Ecto neural progenitor cell (in vitro differentiated cells): ENCODE measurements at places on chromosomes 7 and 10.

GRCh38 chr7:125934955-125935354, 1005.3 kb upstream of the POT1 start:
- no peak for DNase-seq

GRCh38 chr7:116024826-116025809, 5.4 kb downstream of the TFEC start:
- DNase-seq: no peak

DNA sequence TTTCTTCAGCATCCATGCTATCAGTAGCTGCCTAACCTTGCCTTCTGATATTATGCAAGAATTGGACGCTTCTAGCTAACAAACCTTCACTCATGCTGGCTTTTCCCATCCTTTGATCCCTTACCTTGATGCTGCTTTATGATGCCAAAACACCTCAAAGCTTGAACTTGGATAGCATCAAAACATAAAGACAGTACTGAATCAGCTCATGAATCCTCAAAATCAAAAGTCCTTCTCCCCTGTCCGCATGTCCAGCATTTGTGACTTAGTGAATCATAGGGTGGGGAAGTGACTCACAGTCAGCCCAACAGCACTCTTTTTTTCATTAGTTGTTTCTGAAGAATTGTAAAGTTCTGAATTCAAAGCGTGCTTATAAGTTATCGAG, 89.5 kb upstream of the PIK3CG start:
- DNase-seq: no peak

- no peak for DNase-seq
These were observed 243.6 kb downstream of the PRPF18 start for GRCh38 chr10:13830385-13830784.

DNA sequence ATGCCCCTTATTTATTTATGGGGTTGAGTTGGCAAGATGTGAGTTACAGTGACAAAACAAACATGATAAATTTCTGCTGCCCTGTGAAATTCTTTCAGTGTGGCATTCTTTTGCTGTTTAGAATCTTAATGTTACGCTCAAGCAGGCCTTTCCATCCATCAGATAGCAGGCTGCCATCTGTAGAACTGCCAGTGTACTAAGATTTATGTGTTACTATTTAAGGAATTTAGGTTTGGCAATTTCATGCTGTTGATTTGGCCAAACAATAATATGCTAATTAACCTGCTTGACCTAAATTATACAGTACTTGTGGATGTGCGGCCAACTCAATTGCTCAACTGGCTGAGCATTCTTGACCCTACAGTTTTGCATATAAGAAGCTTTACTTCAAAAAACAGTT, 477.7 kb upstream of the TPK1 start:
- DNase-seq: no peak

- DNase-seq: no peak
These were observed 187.6 kb downstream of the TEX36 start for GRCh38 chr10:125495386-125495785.

DNA sequence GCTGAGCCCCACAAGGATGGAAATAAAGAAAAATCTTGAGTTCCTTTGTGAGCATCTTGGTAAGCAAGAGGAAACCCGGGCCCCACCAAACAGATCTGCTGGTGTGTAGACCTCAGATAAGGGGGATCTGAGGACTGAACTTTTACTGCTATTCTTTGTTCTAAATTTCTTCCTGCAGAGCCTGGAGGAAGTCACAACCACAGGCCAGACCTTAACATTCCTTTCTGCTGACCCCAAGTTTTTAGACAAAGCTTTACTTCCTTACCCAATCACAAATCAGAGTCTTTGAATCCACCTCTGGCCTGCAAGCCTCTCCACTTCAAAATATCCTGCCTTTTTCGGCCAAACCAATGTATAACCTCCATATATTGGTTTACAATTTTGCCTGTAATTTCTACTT, 352.6 kb upstream of the AUTS2 start:
- DNase-seq: no peak

DNA sequence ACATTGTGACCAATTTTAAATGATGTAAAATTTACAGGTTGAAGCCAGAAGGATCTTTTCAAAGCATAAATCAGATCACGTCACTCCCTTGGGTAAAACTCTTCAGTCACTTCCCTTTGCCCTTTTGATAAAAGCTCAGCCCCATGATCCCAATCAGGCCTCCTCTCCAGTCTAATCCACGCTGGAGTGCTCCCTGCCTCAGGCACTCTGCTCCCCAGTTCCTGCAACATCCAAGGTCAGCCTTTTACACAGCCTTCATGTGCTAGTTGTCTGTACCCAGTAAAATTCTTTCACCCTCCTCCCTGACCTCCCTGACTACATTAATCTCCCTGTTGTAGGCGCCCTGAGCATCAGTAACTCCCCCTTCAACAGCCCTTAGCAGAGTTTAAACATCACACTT, 14.1 kb downstream of the ELMO1 start:
- DNase-seq: no peak

- DNase-seq: no peak
These were observed 167.3 kb upstream of the KLF14 start for GRCh38 chr7:130901209-130901783.

GRCh38 chr10:71740069-71740653, 20.6 kb upstream of the C10orf105 start:
- no peak for DNase-seq

- DNase-seq: no peak
These were observed 20.4 kb upstream of the C10orf71 start for GRCh38 chr10:49278497-49278981.

GRCh38 chr7:6111041-6111440, 79.9 kb downstream of the ANKRD61 start:
- DNase-seq: no peak

DNA sequence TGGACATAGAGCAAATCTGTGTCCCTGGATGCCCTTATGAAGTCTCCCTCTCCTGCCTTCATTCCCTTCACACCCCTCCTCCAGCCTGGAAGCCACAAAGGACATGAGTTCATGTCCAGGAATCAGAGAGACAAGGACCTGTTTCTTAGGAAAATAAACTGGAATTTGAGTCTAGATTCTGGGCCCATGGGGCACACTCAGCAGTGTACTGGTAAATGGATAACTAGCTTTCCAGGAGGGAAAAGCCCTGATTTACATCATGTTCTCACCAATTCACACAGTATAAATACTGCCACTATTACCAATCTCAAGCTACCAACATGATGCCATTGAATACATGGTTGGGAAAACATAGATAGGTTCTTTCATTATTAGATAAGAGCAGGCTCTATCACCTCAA, 9.9 kb downstream of the FAM237B start:
- DNase-seq: no peak

GRCh38 chr7:47449810-47450590, 131.9 kb downstream of the TNS3 start:
- DNase-seq: no peak

DNA sequence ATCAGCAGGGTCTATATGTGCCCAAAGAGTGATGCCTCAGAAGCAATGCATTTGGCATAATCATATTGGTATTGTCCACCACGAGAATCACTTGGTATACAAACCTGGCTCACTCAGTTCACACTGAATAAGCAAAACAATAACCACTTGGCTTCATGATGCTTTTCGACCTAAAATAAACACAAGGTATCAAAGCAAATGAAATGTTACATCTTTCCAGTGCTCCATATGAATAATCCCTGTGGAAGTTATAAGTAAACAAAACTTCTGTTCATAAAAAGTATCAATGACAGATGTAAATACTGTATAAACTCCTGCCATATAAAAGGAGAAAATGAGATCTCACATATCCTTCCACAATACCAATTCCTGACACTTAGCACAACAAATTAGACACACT, 29.8 kb upstream of the EBLN1 start:
- no peak for DNase-seq

GRCh38 chr7:26091933-26092332, 60.1 kb upstream of the NFE2L3 start:
- no peak for DNase-seq

GRCh38 chr10:43077421-43078171, 727 bp downstream of the RET start:
- peak; percentile 64 for DNase-seq

DNA sequence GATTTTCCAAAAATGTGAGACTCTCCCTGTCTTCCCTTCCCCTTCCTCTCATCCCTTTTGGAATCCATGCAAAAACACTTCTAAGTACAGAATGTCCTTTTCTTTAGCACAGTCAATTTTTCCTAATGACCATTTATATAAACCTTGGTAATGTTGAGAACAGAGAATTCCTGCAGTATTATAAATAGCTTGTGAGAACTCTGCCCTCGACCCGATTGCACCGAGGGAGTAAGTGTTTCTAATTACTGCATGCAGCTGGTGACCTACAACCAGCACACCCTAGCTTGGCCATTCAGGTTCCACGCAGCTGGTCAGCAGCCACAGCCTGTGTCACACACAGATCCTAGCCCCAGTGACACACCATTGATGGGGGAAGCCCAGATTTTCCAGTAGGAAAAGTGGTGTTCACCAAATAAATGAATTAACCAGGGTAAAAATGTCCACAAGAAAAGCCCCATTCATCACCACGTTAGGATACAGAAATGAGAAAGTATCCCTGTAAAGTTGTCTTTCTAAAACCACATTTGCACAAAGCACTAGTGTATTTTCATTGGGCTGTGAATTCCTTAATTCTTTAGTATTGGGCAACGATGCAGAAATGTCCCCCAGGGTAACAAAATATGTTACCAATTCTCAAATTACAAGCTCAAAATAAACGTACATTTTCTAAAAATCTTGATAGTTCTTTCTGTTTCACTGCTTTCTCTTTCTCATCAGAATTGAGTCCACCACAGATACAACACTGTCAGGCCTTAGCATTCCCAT, 499.0 kb upstream of the KLF6 start:
- no peak for DNase-seq

GRCh38 chr7:44087911-44088838, 5.8 kb upstream of the POLM start:
- DNase-seq: no peak

DNA sequence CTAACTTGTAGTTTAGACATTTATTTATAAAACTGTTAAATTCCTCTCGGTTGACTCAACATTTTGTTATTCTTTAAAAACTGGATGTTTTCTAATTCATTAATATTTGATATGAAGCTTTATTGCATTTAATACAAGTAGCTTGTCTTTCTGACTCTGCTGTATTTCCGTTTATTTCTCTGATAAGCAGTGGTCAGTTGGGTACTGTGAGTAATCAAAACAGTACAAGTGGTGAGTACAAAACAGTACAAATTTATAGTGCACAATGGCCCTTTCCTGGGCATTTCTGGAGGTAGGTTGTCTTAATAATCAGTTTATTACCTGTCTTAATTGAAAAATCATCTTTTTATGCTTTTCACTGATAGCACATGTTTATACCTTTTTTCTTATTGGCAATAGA, 182.7 kb downstream of the CCSER2 start:
- DNase-seq: no peak

DNA sequence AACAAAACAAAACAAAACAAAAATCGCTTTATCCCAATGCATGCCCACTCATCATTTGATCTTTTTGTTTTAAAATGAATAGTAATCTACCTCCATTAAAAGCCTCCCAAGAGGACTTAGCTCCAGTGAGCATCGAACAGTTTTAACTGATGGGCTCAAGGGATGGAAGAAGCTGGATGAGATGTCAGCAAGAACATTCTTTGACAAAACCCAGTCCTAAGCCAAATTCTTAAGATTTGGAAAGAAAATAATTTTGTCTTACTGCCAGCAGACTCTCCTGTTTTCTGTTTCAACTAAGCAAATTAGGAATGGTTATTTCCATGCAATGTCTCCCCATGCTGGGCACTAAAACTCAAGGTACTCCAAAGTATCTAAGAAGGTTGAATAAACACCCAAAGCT, 127.3 kb downstream of the RNLS start:
- no peak for DNase-seq

GRCh38 chr7:105800442-105800841, 76.0 kb downstream of the ATXN7L1 start:
- DNase-seq: no peak

- no peak for DNase-seq
These were observed 73.2 kb upstream of the CCAR1 start for GRCh38 chr10:68647672-68648341.

- no peak for DNase-seq
These were observed 406.3 kb upstream of the KLF6 start for GRCh38 chr10:4191354-4191753.

GRCh38 chr7:48636391-48637015, 287.8 kb upstream of the CDC14C start:
- no peak for DNase-seq

DNA sequence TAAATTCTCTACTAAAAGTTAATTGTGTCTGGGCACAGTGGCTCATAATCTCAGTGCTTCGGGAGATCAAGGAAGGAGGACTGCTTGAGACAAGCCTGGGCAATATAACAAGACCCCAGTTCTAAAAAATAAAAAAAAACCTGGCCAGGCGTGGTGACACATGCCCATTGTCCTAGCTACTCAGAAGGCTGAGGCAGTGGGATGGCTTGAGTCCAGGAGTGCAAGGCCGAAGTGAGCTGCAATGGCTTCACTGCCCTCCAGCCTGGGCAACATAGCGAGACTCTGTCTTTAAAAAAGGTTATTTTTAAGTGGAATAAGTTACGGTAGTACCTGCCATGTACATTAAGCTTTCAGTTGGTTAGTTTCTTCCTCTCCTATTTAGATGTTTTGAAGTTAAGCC, 28.9 kb downstream of the CDK14 start:
- DNase-seq: no peak

DNA sequence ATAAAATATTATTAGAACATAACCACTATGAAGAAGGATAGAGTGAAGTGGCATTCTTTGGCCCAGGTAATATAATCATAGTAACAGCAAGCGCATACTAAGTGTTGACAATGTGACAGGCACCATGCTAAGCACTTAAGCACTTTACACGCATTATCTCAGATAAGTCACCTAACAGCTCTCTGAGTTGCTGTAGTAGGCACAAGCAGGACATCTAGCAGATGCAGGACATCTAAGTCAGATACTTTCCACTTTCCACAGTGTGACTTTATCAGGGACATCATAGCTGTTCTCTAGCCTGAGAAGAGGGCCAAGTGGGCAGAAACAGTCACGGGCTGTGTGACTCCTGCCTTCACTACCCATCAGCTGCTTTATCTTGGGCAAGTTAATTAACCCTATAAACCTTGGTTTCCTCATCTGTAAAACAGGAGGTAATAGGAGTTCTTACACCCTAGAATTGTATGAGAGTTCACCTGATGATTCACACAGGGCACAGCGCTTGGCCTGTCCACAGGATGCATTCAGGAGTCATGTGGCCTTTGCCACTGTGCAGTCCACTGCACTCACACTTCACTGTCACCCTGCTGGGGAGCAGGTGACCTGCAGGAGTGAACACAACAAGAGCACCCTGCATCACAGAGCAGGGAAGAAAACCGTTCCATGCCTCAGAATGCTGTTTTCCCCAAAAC, 12.5 kb downstream of the LIPA start:
- no peak for DNase-seq

- DNase-seq: peak; percentile 37
These were observed 166.5 kb upstream of the RHEB start for GRCh38 chr7:151686016-151686766.

GRCh38 chr10:118840071-118840775, 85.5 kb upstream of the CACUL1 start:
- DNase-seq: no peak
